ENCODE measurements at places on chromosomes 4 and X. TPM values are rescaled to one million over a fixed set of nuclear protein-coding genes. Genes with fewer than 3 reads are reported as not detected.

- DNase-seq = no peak
- no peaks in the 10 kb centered on the region for H3K4me1 ChIP-seq
- no peak overlapping the region for H3K4me3 ChIP-seq
- no peak overlapping the region for H3K27ac ChIP-seq
- H3K36me3 ChIP-seq = peaks cover 9% of the 10 kb centered on the region
- H3K27me3 ChIP-seq = no peaks in the 10 kb centered on the region
Observed at GRCh38 chrX:155242300-155242699, 22.0 kb downstream of the RAB39B start.

DNA sequence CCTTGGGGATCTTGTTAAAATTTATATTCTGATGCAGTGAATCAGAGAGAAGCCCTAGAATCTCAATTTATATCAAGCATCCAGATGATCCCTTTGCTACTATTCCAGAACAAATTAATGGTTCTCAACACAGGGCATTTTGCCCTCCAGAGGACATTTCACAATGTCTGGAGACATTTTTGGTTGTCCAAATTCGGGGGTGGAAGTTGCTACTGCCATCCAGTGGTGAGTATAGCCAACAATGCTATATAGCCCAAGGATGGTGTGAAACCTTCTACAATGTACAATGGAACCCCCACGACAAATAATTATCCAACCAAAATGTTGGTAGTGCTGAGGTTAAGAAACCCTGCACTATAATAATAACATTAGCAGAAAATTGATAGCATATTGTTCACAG, 2440.0 kb downstream of the PCDH7 start:
- no peak overlapping the region for H3K4me3 ChIP-seq
- DNase-seq = no peak
- H3K27me3 ChIP-seq = no peaks in the 10 kb centered on the region
- no peaks in the 10 kb centered on the region for H3K36me3 ChIP-seq
- no peaks in the 10 kb centered on the region for H3K4me1 ChIP-seq

SGMS2 gene
- total RNA-seq = 39.5 TPM

GRCh38 chr4:101119141-101119540, 228.2 kb downstream of the PPP3CA start:
- no peak overlapping the region for H3K4me3 ChIP-seq
- H3K27me3 ChIP-seq = no peaks in the 10 kb centered on the region

DNA sequence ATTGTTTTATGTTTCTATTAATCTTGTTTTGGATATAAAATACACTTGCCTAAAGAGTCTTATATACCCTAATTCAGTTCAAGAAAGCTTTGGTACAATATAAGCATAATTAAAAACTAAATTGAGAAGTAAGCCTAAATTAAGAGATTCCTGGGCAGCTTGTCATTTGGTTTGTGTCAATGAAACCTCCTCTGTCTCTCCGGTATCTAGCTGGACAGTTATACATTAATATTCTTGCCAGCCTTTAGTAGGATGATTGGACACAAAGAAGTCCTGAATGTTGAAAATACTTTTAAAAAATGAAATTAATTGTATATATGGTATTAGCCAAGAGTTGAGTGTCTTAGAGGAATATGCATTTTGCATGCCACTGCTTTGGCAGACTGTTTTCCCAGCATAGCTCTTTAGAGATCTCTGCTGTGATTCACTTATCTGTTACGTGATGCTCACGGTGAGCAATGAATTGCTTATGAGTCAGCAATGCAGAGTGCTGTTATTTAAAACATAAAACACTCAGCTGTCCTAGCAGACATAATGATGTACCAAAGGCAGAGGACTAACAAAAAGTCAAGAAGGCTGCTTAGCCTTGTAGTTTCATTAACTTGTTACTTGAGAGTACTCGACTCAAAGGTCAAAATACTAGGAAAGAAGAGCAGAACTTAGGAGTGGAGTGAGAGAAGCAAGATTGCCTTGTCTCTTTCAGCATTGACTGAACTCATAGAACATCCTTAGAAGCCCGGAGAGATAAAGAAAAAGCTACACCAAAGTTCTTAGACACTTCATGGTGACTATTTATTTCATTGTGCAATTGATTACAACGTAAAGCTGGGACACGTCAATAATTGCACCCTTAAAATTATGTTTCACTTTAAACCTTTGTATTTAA, 1296.1 kb upstream of the PCDH7 start:
- no peak for DNase-seq
- no peaks in the 10 kb centered on the region for H3K36me3 ChIP-seq
- no peaks in the 10 kb centered on the region for H3K27me3 ChIP-seq
- H3K4me1 ChIP-seq = no peaks in the 10 kb centered on the region
- no peak overlapping the region for H3K4me3 ChIP-seq

DNA sequence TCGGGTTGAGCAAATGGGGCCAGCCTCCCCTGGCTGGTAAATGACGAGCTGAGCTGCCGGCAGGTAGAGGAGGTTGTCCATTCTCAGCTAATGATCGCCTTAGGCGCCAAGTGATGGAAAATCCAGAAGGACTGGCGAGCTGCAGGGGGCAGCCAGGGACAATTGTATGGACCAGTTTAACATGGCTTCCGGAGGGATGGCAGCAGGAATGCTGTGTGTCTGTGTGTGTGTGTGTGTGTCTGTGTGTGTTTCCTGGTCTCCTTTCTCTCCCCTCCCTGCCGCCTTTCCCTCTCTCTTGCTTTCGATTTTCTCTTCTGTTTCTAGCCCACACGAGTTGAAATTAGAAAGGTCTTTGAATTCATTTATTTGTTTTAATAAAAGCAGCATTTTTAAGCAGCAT, 45.2 kb upstream of the BCOR start:
- no peak overlapping the region for H3K4me3 ChIP-seq
- peaks cover 3% of the 10 kb centered on the region for H3K4me1 ChIP-seq
- no peak overlapping the region for H3K27ac ChIP-seq
- H3K27me3 ChIP-seq = no peaks in the 10 kb centered on the region
- no peaks in the 10 kb centered on the region for H3K36me3 ChIP-seq
- no peak for DNase-seq

AVPR2 gene
- total RNA-seq = not detected

- no peak overlapping the region for H3K4me3 ChIP-seq
- H3K27ac ChIP-seq = no peak overlapping the region
- no peaks in the 10 kb centered on the region for H3K27me3 ChIP-seq
- peaks cover 26% of the 10 kb centered on the region for H3K36me3 ChIP-seq
- no peaks in the 10 kb centered on the region for H3K4me1 ChIP-seq
Observed at GRCh38 chr4:79904331-79904730, 168.7 kb downstream of the ANTXR2 start.

GRCh38 chr4:75908555-75908954, 6.3 kb upstream of the PPEF2 start:
- H3K36me3 ChIP-seq = no peaks in the 10 kb centered on the region
- H3K27ac ChIP-seq = no peak overlapping the region
- no peaks in the 10 kb centered on the region for H3K4me1 ChIP-seq
- H3K4me3 ChIP-seq = no peak overlapping the region
- H3K27me3 ChIP-seq = no peaks in the 10 kb centered on the region

UGT2B11 gene
- not detected for total RNA-seq

- DNase-seq = no peak
- no peak overlapping the region for H3K27ac ChIP-seq
Observed at GRCh38 chr4:65651031-65651430, 19.3 kb downstream of the EPHA5 start.

GRCh38 chr4:83029688-83030087, 5.3 kb upstream of the COPS4 start:
- H3K4me1 ChIP-seq = no peaks in the 10 kb centered on the region
- H3K36me3 ChIP-seq = no peaks in the 10 kb centered on the region
- no peak overlapping the region for H3K4me3 ChIP-seq

DNA sequence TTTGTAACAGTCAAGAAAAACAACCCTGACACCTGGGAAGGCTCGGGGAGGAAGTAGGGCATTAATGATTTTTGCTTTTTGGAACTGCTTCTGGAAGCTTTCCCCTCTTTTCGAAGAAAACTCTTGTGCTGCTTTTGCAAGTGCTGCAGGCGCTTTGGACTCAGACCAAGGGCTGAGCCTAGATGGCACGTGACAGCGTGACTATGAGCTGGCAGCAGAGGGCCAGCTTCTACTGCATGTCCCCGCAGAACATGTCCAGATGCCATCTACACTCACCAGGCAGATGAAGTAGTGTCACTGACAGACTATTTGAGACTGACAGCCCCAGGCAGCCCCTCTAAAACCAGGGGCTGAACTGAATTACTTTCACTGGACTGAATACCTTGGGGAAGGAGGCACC, 6.2 kb downstream of the NR0B1 start:
- no peaks in the 10 kb centered on the region for H3K27me3 ChIP-seq
- H3K36me3 ChIP-seq = no peaks in the 10 kb centered on the region

DNA sequence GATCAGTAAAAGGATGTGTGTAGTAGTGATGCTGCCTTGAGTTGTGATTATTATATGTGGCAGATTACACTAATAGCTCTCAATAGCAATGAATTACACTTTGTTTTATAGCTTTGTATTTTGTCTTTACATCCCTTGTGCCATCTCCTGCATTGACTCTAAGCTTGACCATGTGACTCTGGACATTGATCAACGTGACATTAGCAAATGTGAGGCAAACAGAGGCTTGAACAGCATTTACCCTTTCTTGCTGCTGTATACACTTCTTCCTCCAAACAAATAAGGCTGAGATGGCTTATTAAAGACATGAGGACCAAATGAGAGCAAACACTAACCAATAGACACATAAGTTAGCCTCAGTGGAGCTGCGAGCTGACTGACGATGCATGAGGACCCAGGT, 63.5 kb downstream of the MAD2L1 start:
- no peak overlapping the region for H3K4me3 ChIP-seq
- no peak overlapping the region for H3K27ac ChIP-seq
- no peaks in the 10 kb centered on the region for H3K36me3 ChIP-seq

DNA sequence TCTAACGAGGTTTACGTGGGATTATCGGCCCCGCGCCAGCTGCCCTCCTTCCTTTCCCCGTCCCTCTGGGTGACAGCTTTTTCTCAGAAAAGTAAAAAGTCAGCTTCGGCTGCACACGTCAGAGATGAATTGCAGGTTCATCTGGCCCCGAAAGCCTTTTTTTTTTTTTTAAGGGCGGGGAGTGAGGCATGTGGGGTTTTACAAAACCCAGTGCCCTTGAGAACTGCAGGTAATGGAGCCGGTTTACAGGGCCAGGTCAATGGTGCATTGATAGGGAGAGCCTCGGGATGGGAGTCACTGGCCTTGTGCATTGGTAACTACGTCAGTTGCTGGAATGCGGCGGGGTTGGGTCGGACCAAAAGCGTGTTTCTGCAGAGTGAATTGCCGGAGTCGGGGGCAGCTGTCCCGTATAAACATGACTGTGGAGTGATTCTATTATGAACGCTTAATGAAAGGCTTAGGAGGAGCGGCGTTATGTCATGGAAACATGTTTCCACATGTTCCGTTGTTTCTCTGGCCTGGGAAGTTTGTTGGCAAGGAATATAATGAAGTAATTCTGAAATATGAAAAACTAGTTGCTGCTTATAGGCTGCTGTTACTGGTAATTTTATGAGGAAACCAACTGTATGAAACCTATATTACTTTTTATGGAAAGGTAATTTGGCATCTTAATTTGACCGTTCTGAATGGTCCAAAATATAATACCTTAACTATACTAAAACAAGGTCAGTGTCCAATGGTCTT, 1.1 kb downstream of the HSPA4L start:
- no peaks in the 10 kb centered on the region for H3K36me3 ChIP-seq
- DNase-seq = peak; percentile 57
- H3K27ac ChIP-seq = no peak overlapping the region
- peak overlapping the region; percentile 52 for H3K4me3 ChIP-seq
- H3K4me1 ChIP-seq = peaks cover 20% of the 10 kb centered on the region
- H3K27me3 ChIP-seq = no peaks in the 10 kb centered on the region

GRCh38 chrX:110228453-110228852, 89.4 kb downstream of the AMMECR1 start:
- H3K27me3 ChIP-seq = no peaks in the 10 kb centered on the region
- no peak overlapping the region for H3K4me3 ChIP-seq
- DNase-seq = no peak
- no peaks in the 10 kb centered on the region for H3K36me3 ChIP-seq
- H3K4me1 ChIP-seq = peaks cover 5% of the 10 kb centered on the region

- H3K4me3 ChIP-seq = peak overlapping the region; percentile 32
- H3K27me3 ChIP-seq = no peaks in the 10 kb centered on the region
- H3K36me3 ChIP-seq = no peaks in the 10 kb centered on the region
- peak overlapping the region; percentile 50 for H3K27ac ChIP-seq
Observed at GRCh38 chr4:55553441-55554201, 6.9 kb upstream of the CLOCK start.

STK32B gene
- total RNA-seq = 0.38 TPM

PLAC1 gene
- total RNA-seq = not detected

- H3K4me1 ChIP-seq = peaks cover 23% of the 10 kb centered on the region
- no peak for DNase-seq
- no peaks in the 10 kb centered on the region for H3K36me3 ChIP-seq
- H3K27ac ChIP-seq = no peak overlapping the region
Observed at GRCh38 chr4:138256608-138257007, 14.5 kb upstream of the SLC7A11 start.

- no peaks in the 10 kb centered on the region for H3K27me3 ChIP-seq
- no peak for DNase-seq
- H3K27ac ChIP-seq = no peak overlapping the region
- H3K36me3 ChIP-seq = no peaks in the 10 kb centered on the region
- H3K4me1 ChIP-seq = no peaks in the 10 kb centered on the region
Observed at GRCh38 chrX:29044423-29045184, 457.4 kb downstream of the IL1RAPL1 start.

- H3K27ac ChIP-seq = no peak overlapping the region
- no peaks in the 10 kb centered on the region for H3K36me3 ChIP-seq
- H3K4me3 ChIP-seq = no peak overlapping the region
- H3K4me1 ChIP-seq = no peaks in the 10 kb centered on the region
- no peaks in the 10 kb centered on the region for H3K27me3 ChIP-seq
Observed at GRCh38 chrX:54076903-54077302, 32.6 kb upstream of the PHF8 start.

GPR34 gene
- not detected for total RNA-seq

DNA sequence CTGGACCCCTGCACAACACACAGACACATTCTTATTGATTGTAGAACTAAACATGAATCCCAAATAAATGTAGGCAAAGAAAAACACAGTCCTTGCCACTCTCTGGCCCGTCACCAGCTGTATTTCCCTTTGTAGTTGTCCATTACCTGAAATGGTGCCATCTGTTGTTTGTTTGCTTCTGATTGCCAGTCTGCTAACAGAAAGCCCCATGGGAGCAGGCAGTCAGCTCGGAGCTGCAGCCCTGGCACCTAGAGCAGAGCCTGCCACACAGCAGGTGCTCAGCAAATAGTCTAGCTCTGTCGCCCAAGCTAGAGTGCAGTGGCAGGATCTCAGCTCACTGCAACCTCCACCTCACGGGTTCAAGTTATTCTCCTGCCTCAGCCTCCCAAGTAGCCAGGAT, 28.9 kb downstream of the CPLX1 start:
- H3K4me3 ChIP-seq = no peak overlapping the region
- no peaks in the 10 kb centered on the region for H3K36me3 ChIP-seq
- peaks cover 11% of the 10 kb centered on the region for H3K27me3 ChIP-seq
- no peak overlapping the region for H3K27ac ChIP-seq

- no peaks in the 10 kb centered on the region for H3K27me3 ChIP-seq
- H3K27ac ChIP-seq = no peak overlapping the region
- H3K4me3 ChIP-seq = no peak overlapping the region
- H3K4me1 ChIP-seq = no peaks in the 10 kb centered on the region
Observed at GRCh38 chr4:17367201-17367600, 144.7 kb downstream of the QDPR start.

IBSP gene
- 0.19 TPM for total RNA-seq

GRCh38 chrX:123454712-123455431, 270.8 kb downstream of the GRIA3 start:
- H3K36me3 ChIP-seq = no peaks in the 10 kb centered on the region
- no peak for DNase-seq
- no peak overlapping the region for H3K4me3 ChIP-seq
- H3K27me3 ChIP-seq = no peaks in the 10 kb centered on the region
- H3K27ac ChIP-seq = no peak overlapping the region

All from SJSA1 (cell line).